ENCODE measurements at places on chromosomes 1 and 21.

- no peak for DNase-seq
These were observed 47.8 kb downstream of the UCK2 start for GRCh38 chr1:165875171-165875570.

DNA sequence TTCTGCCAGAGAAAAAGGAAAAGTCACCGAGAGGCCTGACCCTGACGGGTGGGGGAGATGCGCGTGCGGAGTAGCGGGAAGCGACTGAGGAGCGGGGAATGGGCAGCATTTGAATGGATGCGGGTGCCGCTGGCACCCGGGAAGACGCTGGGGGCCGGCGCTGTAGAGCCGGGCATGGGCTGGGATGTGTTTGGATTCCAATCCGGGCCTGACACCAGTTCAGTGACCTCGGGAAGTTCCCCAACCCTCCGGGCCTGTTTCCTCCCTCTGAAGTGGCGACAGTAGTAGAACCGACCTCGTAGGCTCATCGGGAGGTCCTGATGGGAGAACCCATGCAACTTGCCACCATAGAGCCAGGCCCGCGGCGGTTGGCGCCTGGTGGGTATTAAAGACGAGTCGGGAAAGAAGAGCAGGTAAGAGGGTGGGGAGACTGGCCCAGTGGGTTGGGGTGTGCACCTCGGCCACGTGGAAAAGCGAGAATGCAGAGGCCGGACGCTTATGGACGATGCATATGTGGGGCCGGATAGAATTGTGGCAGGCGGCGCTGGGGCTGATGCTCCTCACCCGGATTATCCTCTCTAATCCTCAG lies 642 bp upstream of the SLC16A1 start:
- no peak for DNase-seq

DNA sequence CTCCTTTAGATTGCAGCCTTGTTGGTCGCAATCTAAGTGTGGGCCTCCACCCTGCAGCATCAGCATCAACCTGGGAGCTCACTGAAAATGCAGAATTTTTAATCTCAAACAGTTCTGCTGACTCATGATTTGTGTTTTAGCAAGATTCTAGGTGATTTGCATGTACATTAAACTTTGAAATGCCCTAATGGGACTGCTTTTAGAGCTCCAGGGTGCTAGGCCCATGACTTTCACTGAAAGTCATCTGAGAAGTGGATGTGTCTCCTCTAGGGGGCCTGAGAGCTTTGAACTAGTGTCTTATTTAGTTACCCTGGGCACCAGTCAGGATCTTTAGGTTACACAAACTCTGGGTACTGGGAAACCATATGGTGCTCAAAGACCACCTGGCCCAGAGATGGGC lies 9.0 kb downstream of the TRIM67 start:
- no peak for DNase-seq

DNA sequence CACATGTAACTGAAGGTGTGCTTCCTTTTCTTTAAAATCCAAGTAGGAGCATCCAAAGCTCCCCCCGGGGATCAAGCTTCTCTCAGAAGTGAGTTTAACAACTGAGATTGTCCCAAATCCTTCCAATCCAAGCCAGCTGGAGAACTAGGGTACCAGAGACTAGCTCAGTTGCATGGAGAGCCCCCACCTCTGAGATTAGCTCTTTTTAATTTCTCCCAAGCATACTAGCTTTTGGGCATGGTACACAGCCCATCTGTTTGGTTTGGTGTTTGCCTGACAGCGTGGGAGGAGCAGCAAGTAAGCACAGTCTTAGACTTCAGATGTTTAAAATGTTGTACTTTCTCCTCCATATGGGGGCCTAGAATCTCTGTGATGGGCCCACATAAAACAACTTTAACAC lies 142.8 kb downstream of the ASTN1 start:
- DNase-seq = no peak

DNA sequence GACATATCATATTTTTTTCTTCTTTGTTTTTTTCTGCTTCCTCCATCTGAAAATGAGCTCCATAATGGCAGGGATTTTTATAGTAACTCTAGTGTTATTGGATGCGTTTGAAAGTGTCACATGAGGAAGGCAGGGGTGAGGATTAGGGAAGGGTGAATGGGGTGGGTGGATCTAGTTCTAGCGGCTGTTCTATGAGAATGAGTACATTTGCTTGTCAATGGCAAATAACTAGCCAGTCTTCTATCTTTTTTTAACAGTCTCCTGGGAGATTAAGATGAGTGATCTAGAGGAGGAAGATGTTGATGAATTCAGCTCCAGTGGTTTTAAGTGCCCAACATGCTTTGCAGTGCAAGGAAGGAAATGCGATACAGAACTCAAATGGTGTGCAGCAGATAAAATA lies 5.8 kb downstream of the OR14I1 start:
- no peak for DNase-seq

GRCh38 chr1:161229896-161230295 lies 4.0 kb downstream of the TOMM40L start:
- DNase-seq = no peak

GRCh38 chr1:32163405-32163804 lies 16.1 kb upstream of the TXLNA start:
- DNase-seq = no peak

DNA sequence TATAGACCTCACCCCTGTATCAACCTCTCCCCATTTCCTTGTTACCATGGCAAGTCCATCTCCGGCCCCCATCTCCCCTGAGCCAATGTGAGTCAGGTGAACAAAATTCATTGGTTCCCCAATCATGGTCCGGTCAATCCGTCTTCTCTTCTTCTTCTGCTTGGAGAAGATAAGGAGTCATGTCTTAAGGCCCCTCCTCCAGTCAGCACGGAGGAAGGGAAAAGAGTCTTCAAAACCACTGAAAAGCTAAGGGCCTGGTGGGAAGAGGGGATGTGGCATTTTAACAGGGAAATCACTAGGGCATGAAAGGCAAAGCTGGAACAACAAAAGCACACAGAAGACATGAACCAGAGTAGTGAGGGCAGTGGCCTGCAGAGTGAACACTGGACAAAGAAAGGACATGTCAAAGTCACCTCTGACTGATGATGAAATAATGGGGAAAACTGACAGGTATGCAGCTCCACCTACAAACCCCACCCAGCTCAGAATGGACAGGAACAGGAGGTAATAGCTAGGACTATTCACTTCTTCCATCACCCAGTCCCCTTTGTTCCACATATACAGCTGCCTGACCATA lies 4.4 kb downstream of the CDC42SE1 start:
- no peak for DNase-seq

DNA sequence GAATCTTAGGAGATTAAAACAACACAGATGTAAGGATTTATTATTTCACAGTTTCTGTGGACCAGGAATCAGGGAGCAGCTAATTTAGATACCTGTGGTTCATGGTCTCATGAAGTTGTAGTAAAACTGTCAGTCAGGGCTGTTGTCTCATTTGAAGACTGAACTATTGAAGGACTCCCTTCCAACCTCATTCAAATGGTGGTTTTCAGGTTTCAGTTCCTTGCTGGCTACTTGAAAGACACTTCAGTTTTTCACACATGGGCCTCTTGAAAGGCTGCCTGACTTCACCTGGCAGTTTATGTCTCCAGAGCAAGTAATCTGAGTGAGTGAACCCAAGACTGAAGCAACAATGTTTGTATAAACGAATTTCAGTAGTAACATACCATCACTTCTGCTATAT lies 915.9 kb downstream of the PLA2G4A start:
- peak; percentile 48 for DNase-seq

DNA sequence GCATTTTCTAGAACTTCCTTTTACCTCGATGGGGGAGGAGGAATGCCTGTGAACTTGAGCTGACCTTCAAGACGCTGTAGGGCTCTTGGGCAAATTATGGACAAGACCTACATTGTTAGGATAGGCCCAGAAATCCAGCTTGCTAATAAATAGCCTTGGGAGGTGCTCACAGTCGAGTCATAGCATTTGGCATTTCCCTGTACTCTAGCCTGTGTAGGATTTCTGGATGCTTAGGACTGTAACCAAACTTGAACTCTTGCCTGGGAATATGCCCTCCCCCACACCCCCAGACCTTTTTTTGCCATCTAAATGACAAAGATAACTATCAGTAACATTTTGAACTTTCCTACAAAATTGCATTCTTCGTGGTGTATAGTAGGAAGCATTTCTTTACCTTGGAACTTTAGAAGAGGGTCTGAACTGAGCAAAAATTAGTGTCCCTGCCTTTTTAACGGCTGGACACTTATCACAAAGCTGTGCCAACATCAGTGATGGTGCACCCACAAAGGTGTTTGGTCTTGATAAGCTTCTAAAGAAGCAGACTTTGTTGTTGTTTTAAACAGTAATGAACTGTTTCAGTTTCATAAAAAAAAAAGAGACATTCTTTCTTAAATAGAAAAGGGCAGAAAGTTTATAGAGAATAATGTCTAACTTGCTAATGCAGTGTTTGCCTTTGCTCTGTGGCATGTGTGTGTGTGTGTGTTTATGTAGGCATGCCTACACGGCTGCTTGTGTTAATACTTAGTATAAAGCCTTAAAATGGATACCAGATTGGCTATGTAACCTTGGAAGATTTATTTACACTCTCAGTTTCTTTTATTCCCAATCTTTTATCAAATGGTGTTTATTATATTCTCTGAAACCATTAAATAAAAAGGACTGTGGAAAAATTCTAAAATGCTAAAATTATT lies 88.2 kb downstream of the NFIA start:
- no peak for DNase-seq

- no peak for DNase-seq
These were observed 83.2 kb downstream of the SH3GLB1 start for GRCh38 chr1:86787621-86788020.

- DNase-seq = no peak
These were observed 42.2 kb upstream of the TRABD2B start for GRCh38 chr1:48039088-48040054.

- DNase-seq = no peak
These were observed 20.0 kb upstream of the EPHA2 start for GRCh38 chr1:16175610-16176553.

- DNase-seq = no peak
These were observed 480 bp downstream of the CADM3 start for GRCh38 chr1:159171688-159172501.

- no peak for DNase-seq
These were observed 246.4 kb upstream of the ADAMTS5 start for GRCh38 chr21:27213303-27213702.

DNA sequence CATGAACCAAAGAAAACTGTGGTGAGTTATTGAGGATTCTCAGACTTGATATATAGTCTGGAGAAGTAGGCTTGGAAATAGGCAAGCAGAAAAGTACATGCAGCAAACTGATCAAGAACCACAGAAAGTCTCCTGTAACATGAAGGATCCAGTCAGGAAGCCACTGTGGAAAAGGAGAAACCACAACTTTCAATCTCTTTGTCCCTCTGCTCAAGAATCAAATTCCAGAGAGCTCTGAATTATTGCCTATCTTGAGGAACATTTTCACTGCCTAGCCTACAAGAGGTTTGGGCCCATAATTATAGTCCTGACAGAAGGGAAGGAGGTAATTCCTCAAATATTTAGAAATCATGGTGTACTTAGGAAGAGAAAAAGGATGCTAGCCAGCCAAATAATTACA lies 43.0 kb upstream of the ADAMTS1 start:
- no peak for DNase-seq

DNA sequence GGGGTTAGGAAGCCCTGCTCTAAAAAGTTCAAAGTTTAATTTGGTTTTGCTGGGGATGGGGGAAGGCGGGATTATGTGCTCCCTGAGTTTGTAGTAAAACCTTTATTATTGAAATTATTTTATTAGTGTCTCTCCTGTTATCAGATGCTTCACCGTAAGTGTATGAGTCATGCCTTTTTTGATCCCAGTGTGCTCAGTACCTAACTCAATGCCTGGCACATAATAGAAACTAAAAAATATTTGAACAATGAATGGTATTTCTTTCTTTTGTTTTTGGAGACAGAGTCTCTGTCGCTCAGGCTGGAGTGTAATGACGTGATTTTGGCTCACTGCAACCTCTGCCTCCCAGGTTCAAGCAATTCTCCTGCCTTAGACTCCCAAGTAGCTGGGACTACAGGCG lies 6.4 kb downstream of the SNRPE start:
- no peak for DNase-seq

GRCh38 chr1:18211764-18212163 lies 104.2 kb downstream of the IGSF21 start:
- DNase-seq = no peak

DNA sequence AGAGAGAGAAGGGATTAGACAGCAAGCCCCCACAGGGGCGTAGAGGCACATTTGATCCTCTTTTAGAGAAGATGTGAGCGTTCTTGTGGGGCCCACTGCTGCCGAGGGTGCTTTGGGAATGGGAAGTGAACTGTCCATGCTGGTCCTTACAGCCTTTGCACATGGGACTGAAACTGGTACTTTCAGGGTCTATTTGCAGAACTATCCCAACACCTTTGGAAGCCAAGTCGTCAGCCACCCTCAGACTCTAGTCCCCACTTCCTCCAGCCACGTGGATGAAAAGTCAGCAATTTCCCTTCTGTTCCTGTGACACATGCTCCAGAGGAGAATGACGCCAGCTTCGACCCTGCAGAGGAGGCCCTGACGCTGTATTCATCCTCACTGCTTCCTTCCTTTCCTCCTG lies 2.6 kb upstream of the RAB7B start:
- DNase-seq = no peak

DNA sequence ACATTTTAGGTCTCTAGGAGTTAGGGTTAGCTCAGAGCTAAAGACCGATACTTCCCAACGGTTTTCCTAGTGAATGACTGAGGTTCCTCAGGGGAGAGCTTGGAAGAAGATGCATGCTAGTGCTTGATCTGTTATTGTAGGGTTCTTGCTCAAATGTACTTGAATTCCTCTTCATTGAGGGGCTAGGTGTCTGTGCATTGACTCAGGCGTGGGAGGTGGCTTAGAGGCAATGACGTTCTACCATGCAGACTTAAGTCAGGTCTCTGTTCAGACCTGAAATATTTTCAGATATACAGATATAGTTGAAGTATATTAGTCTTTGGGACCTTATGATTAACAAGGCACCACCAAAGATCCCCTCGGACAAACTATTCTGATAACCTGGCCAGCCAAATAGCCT lies 23.5 kb downstream of the S100A10 start:
- DNase-seq = no peak

DNA sequence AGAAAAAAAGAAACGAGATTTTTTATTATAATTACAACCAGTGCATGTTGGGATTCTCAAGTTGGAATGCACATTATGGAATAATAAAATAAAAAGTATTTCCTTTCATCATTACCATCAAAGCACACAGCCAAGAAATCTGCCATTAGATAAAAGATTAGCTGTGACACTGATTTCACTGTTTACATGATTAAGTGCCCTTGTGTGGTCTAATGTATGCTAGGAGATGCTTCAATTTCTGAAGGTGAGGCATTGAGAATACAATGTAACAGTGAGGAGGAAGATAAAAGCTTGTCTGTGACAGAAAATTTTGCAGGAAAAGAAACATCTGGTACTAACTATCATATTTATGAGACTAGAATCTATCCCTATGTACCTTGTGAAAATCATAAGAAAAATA lies 409.7 kb upstream of the PRMT6 start:
- no peak for DNase-seq

All from NCI-H187 (cell line).